ENCODE measurements at places on chromosomes 16 and 17. TPM values are rescaled to one million over a fixed set of nuclear protein-coding genes. Genes with fewer than 3 reads are reported as not detected.

- H3K4me1 ChIP-seq, result peaks cover 11% of the 10 kb centered on the region
- no peaks in the 10 kb centered on the region for H3K36me3 ChIP-seq
- no peak for DNase-seq
- H3K4me3 ChIP-seq, result no peak overlapping the region
- no peak overlapping the region for H3K27ac ChIP-seq
- no peaks in the 10 kb centered on the region for H3K27me3 ChIP-seq
Observed at GRCh38 chr16:85227946-85228862, 115.9 kb upstream of the CIBAR2 start.

DNA sequence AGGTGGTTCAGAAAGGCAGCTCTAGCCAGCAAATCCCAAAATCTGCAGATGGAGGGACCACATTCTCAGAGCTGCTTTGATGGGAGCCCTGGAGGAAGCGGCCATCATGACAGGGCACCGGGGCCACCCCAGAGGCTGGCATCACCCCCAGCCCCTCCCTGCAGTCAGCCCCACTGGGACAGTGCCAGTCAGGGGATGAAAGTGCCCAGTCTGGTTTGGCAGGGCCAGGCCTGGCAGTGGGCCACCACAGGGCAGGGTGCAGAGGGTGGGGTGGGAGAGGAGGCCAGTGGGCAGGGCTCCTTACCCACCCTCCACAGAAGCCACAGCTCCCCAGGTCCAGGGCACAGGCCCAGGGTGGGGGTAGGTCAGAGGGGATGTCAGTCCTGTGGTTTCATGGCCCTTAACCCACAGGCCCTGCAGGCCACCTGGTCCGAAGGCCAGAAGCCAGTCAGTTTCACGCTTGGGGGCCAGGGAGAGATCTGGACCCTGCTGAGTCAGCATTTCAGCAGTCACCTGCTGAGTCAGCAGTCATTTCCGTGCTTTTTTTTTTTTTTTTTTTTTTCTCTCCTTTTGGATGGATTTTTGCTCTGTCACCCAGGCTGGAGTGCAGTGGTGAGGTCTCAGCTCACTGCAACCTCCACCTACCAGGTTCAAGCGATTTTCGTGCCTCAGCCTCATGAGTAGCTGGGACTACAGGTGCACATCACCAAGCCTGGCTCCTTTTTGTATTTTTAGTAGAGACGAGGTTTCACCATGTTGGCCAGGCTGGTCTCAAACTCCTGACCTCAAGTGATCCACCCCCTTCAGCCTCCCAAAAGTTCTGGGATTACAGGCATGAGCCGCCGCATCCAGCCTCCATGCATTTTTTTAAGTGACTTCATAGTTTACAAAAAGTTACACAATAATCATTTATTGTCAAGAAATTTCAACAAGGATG lies 10.4 kb downstream of the SLC25A10 start:
- H3K27me3 ChIP-seq, result peaks cover 3% of the 10 kb centered on the region
- no peaks in the 10 kb centered on the region for H3K36me3 ChIP-seq
- no peak overlapping the region for H3K4me3 ChIP-seq
- peak; percentile 83 for DNase-seq
- H3K4me1 ChIP-seq, result peaks cover 9% of the 10 kb centered on the region

GRCh38 chr16:55189682-55190636 lies 134.0 kb upstream of the IRX6 start:
- H3K36me3 ChIP-seq, result no peaks in the 10 kb centered on the region
- H3K4me1 ChIP-seq, result no peaks in the 10 kb centered on the region
- DNase-seq, result no peak
- H3K4me3 ChIP-seq, result no peak overlapping the region

GRCh38 chr16:11679941-11680911 lies 12.0 kb downstream of the SNN start:
- H3K4me1 ChIP-seq, result peaks cover 45% of the 10 kb centered on the region
- no peaks in the 10 kb centered on the region for H3K27me3 ChIP-seq
- no peak for DNase-seq

DNA sequence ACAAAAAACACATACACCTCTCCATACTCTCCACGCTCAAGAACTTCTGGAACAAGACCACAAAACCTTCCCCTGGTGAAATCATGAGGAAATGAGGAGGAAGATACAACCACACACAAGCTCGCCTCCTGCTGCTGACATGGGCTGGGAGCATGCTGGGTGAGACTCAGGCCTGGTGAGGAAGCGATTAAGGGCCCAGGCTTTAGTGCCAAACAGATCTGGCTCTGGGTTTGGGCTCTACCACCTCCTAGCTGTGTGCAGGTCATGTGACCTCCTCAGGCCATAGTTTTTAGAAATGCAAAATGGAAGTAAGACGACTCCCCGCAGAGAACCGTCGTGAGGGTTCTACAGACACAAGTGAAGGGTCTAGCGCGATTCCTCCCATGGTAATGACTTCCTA lies 41.3 kb downstream of the VAC14 start:
- no peak overlapping the region for H3K4me3 ChIP-seq
- DNase-seq, result no peak
- H3K36me3 ChIP-seq, result peaks cover 87% of the 10 kb centered on the region
- H3K4me1 ChIP-seq, result no peaks in the 10 kb centered on the region
- H3K27ac ChIP-seq, result no peak overlapping the region

GRCh38 chr17:33987162-33987561 lies 267.9 kb upstream of the CCL2 start:
- H3K4me1 ChIP-seq, result no peaks in the 10 kb centered on the region
- no peak overlapping the region for H3K4me3 ChIP-seq

- H3K36me3 ChIP-seq, result no peaks in the 10 kb centered on the region
- no peak for DNase-seq
- peak overlapping the region; percentile 12 for H3K4me3 ChIP-seq
Observed at GRCh38 chr17:60743799-60744198, 66.1 kb downstream of the BCAS3 start.

DNA sequence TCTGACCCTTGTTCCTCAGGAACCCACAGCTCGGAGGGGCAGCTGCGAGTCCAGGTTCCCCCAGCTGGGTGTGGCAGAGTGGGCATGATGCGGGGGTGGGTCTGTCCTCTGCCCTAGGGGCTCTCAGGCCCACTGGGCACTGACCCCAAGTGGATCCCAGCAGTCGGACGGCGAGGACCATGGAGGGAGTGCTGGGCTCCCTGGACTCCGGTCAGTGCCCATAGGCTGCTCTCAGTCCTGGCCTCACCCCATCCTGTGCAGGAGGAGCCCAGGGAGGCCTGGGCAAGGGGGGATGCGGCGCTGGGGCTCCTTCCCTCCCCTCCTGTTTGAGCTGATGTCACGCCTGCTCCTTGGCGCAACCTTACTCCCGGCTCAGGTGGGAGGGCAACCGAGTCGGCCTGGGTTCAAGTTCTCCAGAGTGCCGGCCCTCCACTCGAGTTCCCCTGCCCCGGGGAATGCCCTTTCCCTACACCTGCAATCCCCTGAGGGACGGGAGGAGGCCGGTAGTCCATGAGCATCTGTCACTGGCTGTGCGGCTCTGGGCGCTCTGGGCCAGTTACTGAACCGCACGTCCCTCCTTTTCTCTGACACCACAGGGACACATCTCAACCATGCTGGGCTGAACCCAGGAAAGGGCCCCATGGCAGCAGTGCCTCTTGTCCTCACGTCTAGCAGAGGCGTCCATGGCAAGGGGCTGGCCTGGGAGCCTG lies 52.6 kb upstream of the ACSF3 start:
- peaks cover 55% of the 10 kb centered on the region for H3K27me3 ChIP-seq
- no peak overlapping the region for H3K4me3 ChIP-seq
- H3K27ac ChIP-seq, result no peak overlapping the region
- no peaks in the 10 kb centered on the region for H3K4me1 ChIP-seq

DNA sequence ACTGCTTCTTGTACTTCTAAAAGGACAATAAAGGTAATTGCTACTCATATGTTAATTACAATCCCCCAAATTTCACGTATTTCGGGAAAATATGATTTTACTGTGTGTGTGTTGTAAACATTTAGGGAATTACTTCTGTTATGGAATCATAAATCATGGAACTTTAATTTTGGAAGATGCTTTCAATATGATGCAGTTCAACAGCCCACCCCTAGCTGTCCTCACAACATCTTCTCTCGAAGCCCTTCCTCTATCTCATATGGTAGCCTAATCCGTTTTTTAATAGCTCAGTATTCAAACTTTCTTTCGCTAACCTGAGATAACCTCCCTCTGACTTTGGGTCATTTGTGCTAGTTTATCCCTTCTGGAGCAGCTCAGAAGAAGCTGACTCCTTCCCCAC lies 78.4 kb downstream of the ANKFN1 start:
- no peaks in the 10 kb centered on the region for H3K4me1 ChIP-seq
- DNase-seq, result no peak
- no peak overlapping the region for H3K4me3 ChIP-seq
- H3K27ac ChIP-seq, result no peak overlapping the region
- no peaks in the 10 kb centered on the region for H3K27me3 ChIP-seq
- no peaks in the 10 kb centered on the region for H3K36me3 ChIP-seq

DNA sequence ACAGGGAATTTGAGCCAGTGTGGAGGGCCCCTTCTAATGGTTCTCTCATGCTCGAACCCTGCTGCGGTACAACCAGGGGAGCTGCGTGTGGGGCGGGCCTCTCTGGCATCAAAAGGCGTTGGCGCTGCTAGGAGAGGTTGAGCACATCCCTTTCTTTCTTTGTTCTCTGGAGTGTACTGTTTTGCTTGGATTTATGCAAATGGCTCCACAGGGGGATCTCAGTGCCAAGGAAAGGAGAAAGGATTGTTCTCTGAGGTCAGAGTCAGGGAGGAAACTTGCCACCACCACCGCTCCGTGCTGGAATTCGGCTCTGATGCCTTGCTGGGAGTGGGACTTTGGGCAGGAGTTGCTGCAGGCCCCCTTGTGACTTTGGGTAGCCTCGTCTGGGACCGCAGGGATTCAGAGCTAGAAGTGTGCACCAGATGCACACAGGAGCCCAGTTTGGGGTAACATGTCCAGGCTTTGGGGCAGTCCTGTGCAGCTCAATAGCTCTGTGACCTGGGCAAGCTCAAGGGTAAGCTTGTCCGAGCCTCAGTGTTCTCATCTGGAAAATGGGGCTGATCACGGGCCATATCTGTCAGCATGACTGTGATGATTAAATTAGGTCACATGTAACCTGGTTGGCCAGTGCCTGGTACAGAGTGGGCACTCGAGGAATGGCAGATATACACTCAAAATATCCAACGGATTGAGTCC lies 353.0 kb upstream of the EEF2KMT start:
- H3K36me3 ChIP-seq, result no peaks in the 10 kb centered on the region
- no peak overlapping the region for H3K4me3 ChIP-seq
- H3K27ac ChIP-seq, result no peak overlapping the region
- no peak for DNase-seq
- H3K4me1 ChIP-seq, result no peaks in the 10 kb centered on the region

GRCh38 chr17:2723997-2724783 lies 12.6 kb upstream of the CLUH start:
- H3K4me3 ChIP-seq, result peak overlapping the region; percentile 44
- no peak for DNase-seq
- H3K27ac ChIP-seq, result peak overlapping the region; percentile 62
- H3K27me3 ChIP-seq, result peaks cover 49% of the 10 kb centered on the region
- H3K4me1 ChIP-seq, result peaks cover 8% of the 10 kb centered on the region

DNA sequence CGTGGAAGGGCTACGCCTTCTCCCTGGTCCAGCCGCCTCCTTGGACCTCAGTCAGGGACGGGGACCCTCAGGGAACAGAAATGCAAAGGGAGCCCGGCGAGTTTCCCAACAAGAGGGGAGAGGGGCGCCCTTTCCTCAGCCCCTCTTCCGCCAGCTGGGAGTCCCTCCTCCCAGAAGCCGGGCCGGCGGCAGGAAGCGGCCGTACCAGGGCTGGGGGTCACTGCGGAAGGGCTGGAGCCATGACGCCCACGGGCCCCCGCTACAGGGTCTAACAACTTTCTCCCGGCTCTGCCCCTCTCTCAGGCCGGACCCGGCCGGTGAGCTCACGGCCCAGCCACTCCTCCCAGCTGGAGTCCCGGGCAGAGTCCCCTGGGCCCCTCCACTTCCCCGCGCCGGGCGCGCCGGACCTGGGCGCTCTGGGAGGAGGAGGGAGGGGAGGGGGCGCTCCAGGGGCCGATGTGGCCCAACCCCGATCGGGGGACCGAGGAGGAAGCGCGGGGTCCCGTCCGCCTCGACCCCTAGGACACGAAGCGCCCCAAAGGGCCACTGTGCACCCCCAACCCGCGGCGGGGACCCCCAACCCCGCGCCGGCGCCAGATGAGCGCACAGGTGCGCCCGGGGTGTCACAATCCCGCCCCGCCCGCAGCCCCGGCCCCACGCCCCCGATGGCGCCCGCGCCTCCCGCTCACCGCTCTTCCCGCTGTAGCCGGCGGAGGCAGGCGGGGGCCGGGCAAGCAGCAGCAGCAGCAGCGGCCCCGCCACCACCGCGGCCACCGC lies 578 bp downstream of the PGAP6 start:
- H3K27me3 ChIP-seq, result no peaks in the 10 kb centered on the region
- peaks cover 50% of the 10 kb centered on the region for H3K4me1 ChIP-seq
- H3K4me3 ChIP-seq, result peak overlapping the region; percentile 91
- H3K36me3 ChIP-seq, result peaks cover 15% of the 10 kb centered on the region

- DNase-seq, result no peak
- H3K27me3 ChIP-seq, result no peaks in the 10 kb centered on the region
- H3K27ac ChIP-seq, result no peak overlapping the region
- no peaks in the 10 kb centered on the region for H3K36me3 ChIP-seq
Observed at GRCh38 chr16:68009157-68009735, 6.5 kb downstream of the DPEP2NB start.

DNA sequence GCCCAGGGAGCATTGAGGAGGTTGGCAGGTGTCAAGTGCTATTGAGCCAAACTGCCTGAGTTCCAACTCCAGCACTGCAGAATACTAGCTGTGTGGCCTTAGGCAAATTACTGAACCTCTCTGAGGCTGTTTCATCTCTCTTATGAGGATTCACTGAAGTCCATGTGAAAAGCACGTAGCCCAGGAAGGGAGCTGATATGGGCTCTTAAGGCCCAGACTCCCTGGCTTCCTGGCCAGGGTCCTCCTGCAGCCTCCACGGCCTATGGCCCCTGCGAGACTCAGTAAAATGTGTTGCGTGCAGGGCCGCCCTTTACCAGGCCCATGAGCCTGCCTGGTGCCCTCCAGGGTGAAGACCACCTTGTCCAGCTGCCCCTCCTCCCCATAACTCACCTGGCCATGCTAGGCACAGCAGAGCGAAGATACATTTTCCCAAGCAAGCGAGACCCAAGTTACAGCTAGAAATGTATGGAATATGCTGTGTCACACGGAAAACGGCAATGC lies 133.7 kb upstream of the TNRC6C start:
- peak; percentile 19 for DNase-seq
- H3K27me3 ChIP-seq, result no peaks in the 10 kb centered on the region
- H3K27ac ChIP-seq, result no peak overlapping the region
- no peaks in the 10 kb centered on the region for H3K4me1 ChIP-seq
- no peaks in the 10 kb centered on the region for H3K36me3 ChIP-seq
- no peak overlapping the region for H3K4me3 ChIP-seq

GRCh38 chr17:7932483-7932891 lies 481 bp downstream of the CNTROB start:
- no peaks in the 10 kb centered on the region for H3K27me3 ChIP-seq
- H3K27ac ChIP-seq, result peak overlapping the region; percentile 82
- peak overlapping the region; percentile 79 for H3K4me3 ChIP-seq
- peaks cover 36% of the 10 kb centered on the region for H3K4me1 ChIP-seq
- peak; percentile 58 for DNase-seq

The KRTAP4-5 gene
- not detected for total RNA-seq

The HSPB9 gene
- not detected for total RNA-seq

The NLRC3 gene
- 3.9 TPM for total RNA-seq

The PYDC1 gene
- total RNA-seq, result not detected

The ACSM3 gene
- total RNA-seq, result 25.2 TPM

The C17orf50 gene
- total RNA-seq, result not detected

The OSGIN1 gene
- 9.8 TPM for total RNA-seq

The STAT5B gene
- 67.9 TPM for total RNA-seq

The KRTAP3-1 gene
- total RNA-seq, result not detected

The GDPD1 gene
- total RNA-seq, result 5.3 TPM

The CCL3 gene
- 8.5 TPM for total RNA-seq

The MSLN gene
- 42.6 TPM for total RNA-seq

The DLX4 gene
- total RNA-seq, result 3.0 TPM

Measured in lower lobe of right lung (tissue), 2 donors.